Activated CD4-positive, alpha-beta T cell treated with anti-CD3 and anti-CD28 coated beads, Interleukin-2, amount 50 U/mL, for 16 hours (primary cell): ENCODE measurements at places on chromosomes 3 and 15.

GRCh38 chr3:187968883-187969580 is 184.9 kb upstream of the LPP start:
- no peak for DNase-seq

- DNase-seq: no peak
Measured at GRCh38 chr3:20097015-20097414, 56.8 kb downstream of the KAT2B start.

GRCh38 chr3:4950948-4951347 is 28.3 kb upstream of the BHLHE40 start:
- no peak for DNase-seq

DNA sequence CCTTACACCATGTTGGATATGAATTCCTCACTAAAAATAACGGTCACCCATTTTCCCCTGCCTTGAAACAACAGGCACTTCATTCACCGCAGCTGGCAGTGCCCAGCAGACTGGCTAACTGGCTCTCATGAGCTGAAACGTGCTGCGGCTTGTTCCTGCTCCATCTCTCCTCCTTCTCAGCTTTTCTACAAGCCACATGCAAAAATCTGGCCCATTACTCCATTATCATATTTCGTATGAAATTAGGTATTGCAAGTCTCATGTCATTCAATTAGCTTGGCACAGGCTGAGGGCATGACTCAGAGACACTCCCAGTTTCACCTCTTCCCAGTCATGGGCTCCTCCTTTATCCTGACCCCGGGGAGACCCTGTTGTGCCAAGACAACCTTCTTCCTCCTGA is 60.0 kb downstream of the MAGEF1 start:
- no peak for DNase-seq

GRCh38 chr15:72858205-72858604 is 74.6 kb upstream of the ADPGK start:
- no peak for DNase-seq

GRCh38 chr3:34263101-34263621 is 464.7 kb downstream of the PDCD6IP start:
- DNase-seq: no peak

DNA sequence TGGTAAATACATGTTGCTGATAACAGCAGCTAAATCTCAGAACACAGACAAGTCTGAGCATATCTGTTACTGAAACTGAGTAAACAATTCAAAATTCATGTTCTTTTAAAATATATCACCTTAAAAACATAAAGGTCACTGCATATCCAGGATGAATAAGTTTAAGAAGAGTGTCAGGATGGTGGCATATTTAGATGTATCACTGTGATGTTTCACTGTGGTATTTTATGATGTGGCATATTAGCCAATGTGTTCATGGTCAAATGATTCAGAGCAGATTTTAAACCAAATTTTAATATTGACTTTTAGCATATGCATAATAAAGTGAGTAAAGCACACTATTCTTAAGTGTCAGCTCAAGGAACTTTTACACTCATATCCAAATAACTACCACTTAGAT is 346.4 kb upstream of the DPPA4 start:
- DNase-seq: no peak

DNA sequence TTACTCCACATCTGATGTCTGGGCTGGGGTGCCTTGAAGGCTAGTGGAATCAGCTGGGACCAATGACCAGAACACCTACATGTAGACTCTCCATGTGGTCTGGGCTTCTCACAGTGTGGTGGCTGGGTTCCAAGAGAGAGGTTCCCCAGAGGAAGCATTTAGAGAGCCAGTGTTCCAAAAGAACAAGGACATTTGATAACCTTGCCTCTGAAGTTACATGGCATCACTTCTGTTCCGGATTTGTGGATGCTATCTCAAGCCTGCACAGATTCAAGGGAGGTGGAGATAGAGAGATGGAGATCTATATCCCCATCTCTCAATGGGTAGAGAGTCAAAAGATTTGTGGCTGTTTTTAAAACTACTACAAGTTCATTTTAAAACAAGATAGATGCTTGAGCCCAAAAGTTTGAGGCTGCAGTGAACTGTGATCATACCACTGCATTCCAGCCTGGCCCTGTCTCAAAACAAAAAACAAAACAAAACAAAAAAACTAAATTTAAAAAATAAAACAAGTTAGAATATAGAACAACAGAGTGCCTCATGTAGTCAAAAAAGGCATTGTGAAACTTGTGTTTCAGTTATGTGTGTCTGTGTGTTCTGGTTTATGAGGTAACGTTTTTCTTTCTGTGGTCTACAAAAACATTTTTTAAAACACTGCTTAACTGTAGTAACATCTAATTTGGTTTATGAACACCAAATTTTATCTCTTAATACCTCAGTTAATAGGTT is 44.8 kb downstream of the PDE8A start:
- no peak for DNase-seq

- DNase-seq: no peak
Measured at GRCh38 chr15:72472992-72473610, 1.0 kb upstream of the ARIH1 start.

GRCh38 chr3:193853511-193854219 is 260.7 kb downstream of the OPA1 start:
- no peak for DNase-seq

- DNase-seq: no peak
Measured at GRCh38 chr3:71423151-71423906, 160.2 kb downstream of the FOXP1 start.

DNA sequence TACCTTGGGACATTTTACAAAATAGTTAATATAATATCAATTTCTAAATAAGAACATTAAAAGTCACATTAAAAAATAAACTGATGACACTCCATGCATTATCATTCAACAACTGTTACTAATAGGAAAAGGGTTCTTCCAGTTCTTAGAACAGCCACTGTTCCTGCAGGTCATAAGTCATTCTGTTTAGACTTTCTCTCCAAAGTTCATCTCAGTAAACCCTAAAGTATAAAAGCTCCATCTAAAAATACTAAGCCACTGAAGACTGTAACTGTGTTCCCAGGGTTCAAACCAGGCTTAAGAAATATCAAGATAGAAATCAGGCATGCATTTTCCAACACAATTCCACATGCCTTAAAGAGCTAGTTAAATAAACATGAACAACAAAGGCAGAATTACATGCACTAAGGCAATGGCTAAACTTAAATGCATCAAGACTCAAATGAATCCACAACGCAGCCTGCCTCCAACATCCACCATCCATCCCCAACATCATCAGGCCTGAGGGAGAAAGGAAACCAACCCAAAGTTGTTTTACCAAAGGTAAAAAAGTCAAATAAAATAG is 46.2 kb downstream of the DMXL2 start:
- no peak for DNase-seq

GRCh38 chr3:69405067-69405466 is 19.2 kb upstream of the FRMD4B start:
- DNase-seq: no peak

DNA sequence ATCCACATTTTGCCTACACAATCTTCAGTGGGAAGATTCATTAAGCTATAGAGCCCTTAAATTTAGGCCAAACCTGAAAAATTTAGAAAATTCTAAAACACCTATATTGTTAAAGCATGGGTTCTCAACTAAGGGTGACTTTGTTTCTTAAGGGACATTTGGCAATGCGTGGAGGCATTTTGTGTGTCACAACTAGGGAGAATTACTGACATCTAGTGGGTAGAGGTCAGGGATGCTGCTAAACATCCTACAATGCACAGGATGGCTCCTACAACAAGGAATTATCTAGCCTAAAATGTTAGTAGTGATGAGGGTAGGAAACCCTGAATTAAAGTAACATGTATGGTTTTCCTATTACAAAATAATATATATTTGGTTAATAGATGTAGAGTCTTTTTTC is 55.8 kb downstream of the TBC1D5 start:
- no peak for DNase-seq

DNA sequence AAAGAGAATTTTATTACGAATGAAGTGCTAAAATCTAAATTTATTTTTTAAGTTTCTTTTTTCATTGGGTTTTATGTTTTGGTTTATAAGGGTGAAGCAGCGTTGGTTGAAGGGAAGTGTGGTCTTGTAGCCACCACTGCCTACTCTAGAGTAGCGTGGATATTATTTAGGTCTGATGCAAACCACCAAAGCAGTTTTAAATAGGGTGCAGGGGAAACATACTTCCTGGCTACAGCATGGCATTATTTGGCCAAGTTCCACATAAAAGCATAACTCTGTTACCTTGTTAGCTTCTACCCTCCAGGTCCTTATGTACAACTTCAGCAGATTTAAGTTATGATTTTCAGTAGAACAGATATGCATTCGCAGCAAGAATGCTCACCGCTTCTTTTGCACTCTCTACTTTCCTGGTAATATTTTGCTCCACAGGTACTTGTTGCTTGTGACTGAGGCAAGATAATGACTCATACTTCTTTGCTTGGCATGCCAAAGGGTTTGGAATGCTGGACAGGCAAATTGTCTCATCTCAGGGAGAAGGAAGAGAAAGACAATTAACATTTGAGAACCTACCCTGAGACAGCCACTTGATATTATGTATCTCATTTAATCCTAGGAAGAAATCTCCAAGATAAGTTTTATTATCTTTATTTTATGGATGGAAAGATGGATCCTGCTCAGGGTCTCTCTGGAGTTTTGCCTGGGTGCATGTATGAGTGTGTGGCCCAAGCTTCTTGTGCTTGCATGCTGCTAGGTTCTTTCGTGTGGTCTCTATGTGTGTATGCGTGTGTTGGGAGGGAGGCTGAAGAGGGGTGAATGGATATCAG is 5.4 kb downstream of the TGFBR2 start:
- DNase-seq: no peak
